Suppressor macrophage (primary cell): ENCODE measurements at places on chromosomes 7 and 10.

DNA sequence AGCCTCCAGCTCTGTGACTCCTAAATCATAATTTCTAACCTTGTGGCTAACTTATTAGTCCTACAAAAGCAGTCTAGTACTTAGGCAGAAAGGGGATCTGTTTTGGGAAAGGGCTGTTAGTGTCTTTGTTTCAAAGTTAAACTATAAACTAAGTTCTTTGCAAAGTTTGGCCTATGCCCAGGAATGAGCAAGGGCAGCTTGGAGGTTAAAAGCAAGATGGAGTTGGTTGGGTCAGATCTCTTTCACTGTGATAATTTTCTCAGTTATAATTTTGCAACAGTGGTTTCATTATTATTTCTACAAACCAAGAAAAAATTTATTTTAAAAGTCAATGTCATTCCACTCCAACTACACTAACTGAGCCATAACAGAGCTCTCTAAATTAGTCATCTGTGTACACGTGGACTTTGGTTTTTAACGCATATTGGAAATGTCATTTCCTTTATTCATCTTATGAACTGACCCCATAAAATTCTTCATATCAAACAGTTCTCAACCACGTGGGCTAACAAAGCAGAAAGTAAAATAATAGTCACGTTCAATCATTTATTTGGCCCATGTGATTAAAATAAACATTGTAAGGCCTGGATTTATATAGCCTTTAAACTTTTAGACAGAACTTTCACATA is 143.2 kb upstream of the C7orf33 start:
- DNase-seq = no peak

GRCh38 chr10:49594594-49594993 is 15.5 kb upstream of the SLC18A3 start:
- DNase-seq = peak; percentile 51

- DNase-seq = no peak
Measured at GRCh38 chr7:158977981-158978380, 121.6 kb downstream of the DYNC2I1 start.

DNA sequence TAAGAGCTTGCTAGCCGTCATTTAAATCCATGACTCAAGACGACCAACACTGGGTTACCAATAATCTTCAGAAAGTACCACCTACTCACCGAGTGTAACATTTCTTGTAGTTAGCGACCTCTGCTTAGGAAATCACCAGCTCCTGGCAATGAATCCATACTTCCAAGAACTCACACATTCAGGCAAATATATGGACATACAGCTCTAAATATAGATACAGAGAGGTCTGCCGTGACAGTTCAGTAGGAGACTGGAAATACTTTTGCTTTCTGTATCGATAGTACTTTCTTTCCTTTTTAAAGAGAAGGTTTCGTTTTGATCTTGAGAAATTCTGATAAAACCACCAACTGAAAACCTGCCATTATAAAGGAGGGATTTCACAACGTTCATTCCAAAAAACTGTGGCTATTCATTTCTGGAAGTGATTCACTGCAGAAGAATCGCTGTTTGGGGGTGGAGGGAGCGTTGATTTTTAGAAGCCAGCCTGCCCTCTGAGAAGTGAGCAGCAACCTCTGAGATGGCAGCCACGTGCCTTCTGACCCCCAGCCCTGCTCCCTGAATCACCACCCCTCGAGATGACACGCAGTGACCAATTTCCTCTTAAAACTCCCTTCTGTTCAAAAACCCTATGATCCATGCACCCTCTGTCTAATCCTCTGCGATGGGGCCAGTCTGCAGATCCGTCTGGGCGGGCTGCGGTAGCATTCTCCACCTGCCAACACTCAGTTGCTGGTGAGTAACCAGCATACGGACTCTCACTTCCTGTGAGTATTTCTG is 179.0 kb upstream of the KLF14 start:
- peak; percentile 93 for DNase-seq

GRCh38 chr7:128405471-128406313 is 4.1 kb downstream of the IMPDH1 start:
- DNase-seq = no peak

GRCh38 chr7:68729371-68729770 is 868.9 kb upstream of the AUTS2 start:
- DNase-seq = no peak

GRCh38 chr10:37390926-37391325 is 265.5 kb downstream of the ANKRD30A start:
- DNase-seq = no peak

GRCh38 chr7:140229591-140230515 is 53.1 kb upstream of the KDM7A start:
- DNase-seq = peak; percentile 47

DNA sequence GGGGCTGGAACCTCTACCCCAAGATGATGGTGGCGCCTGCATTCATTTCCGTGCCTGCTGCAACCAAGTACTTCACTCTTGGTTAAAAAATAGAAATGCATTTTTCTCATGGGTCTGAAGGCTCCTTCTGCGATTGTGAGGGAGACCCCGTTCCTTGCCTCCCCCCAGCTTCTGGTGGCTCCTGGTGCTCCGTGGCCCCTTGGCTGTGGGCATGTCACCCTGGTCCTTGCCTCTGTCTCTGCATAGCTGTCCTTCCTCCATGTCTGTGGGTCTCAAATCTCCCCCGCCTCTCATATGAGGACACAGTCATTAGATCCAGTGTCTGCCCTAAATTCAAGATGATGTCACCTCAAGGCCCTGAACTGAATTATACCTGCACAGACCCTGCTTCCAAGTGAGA is 317.9 kb downstream of the TCERG1L start:
- DNase-seq = no peak

DNA sequence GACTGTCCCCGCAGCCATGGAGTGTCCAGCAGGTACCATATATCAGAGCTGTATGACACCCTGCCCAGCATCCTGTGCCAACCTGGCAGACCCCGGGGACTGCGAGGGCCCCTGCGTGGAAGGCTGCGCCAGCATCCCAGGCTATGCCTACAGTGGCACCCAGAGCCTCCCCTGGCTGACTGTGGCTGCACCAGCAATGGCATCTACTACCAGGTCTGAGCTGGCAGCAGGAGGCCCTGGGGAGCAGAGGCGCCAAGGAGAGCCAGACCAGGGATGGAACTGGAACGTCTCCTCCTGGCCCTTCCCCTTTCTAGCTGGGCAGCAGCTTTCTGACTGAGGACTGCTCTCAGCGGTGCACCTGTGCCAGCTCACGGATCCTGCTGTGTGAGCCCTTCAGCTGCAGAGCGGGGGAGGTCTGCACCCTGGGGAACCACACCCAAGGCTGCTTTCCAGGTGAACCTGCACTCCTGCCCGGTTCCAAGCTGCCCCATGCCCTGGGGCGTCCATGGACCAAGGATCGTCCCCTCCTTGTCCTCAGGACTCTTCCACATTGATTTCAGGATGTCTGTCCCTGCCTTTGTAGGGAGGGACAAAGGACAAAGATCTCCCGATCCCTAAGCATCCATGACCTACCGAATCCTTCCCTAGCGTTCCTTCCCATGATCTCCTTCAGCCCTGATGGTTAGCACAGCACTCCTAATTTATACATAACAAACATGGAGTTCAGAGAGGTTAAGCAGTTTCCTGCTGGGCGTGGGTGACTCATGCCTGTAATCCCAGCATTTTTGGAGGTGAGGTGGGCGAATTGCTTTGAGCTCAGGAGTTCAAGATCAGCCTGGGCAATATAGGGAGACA is 33.3 kb downstream of the EPHB4 start:
- DNase-seq = no peak

DNA sequence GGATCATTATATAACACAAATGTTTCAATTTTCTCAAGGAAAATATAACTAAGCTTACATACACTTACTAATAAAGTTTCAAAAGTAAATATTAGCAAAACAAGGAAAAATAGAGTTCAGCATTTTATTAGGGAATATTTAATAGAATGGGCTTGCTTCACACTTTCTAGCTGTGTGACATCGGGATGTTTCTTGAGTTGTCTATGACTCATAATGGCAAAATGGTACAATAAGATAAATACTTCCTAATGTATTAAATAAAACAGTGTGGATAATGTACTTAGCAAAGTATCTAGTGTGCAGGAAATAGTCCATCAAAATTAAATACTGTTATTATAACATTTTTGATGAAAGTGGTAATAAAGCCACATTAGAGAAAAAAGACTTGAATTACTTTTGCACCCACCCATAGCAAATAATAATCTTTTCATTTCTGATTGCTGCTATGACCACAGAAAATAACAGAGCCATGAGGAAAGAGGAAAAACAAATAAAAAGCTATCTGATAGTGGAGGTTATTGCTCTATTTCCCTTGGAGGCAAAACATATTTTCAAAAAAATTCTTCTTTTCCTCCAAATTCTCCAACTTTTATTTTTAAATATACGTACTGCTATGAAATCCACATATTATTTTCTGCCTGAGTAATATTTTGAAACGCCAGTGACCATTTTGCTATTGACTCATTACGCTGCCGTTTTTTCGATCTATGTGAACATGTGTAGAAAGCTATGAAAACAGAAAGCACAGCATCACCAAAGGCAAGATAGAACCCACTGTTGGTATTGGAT is 272.9 kb upstream of the KLF6 start:
- DNase-seq = no peak

DNA sequence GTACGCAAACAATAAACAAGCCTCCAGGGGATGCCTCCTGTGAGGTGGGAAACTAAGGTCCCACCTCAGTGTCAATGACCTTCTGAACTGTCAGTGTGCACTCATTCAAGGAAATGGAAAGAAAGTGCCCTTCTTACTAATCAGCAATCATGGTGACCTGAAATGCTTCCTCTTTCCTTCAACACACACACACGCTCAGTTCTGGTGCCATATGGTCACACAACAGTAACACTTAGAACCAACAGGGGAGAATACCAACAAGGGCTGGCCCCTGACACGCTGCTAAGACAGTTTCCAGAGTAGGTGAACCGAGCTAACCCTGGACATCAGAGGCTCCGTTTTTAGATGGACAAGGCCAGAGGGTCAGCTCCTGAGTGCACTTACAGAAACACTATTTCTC is 42.1 kb upstream of the EFCAB10 start:
- DNase-seq = no peak

DNA sequence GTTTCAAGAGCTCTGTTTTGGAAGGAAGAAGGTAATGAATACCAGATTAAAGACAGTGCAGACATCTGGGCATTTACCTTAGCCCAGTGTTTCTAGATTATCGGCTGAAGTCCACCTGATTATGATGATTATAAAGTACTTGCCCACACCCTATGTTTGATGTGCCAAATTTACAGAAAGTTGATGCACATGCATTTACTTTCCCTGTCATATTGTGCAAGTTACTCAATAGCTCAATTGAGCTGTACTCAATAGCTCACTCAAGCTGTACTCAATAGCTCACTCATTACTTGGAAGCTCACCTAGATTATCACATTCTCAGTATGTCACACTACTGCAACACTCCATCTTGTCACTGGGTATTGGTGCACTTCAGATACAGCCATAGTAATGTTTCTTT is 13.5 kb downstream of the MGAM start:
- no peak for DNase-seq

DNA sequence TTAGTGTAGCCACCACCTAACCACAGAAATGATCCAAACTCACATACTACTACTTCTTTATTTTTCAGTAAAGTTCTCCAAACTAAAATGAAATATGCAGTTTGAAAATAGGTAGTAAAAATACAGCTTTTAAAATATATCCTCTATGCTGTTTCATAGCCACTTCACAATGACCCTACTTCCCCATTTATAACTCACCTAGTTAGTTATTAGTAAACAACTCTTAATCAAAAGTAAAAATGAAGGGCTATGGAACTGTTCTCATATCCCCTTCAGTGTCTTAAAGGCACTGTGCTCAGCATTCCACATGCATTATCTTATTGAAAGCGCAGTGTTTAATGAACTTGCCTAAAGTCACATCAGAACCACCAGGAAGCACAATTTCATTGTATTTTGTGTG is 43.5 kb downstream of the KMT2C start:
- DNase-seq = no peak

- no peak for DNase-seq
Measured at GRCh38 chr7:71453630-71454029, 321.7 kb downstream of the GALNT17 start.

DNA sequence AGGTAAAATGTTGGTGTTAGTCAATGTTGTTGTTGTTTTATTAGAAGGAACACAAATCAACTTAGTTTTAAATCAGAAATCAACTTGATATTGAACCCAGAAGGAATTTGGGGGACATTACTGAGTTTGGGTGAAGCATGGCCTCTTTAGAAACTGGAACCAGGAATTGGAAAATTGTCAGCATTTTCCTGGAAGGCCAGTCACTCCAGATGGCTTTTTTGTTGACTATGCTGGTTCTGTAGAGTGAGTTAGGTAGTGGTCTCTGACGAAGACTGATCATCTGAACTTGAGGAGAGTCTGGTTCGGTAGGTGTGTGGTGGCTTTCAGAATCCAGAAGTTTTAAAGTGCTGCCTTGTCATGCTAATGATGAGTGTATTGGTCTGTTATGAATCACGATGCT is 111.5 kb downstream of the BMPER start:
- DNase-seq = no peak

DNA sequence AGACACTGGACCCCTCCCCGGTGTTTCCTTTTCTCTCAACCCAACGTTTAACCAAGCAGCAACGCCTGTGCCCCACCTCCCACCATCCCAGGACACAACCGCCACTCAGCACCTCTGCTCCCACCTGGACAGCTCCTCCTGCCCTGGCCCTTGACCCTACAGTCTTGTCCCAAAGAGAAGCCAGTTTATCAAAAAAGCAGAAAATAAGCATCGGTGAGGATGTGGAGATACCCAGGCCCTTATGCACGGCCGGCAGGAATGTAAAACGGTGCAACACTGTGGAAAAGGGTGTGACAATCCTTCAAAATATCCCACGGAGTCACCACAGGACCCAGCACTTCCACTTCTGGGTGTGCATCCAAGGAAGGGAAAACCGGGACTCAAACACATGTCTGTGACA is 176.2 kb upstream of the RNF32 start:
- no peak for DNase-seq

GRCh38 chr7:157056957-157057902 is 46.8 kb upstream of the MNX1 start:
- DNase-seq = no peak

DNA sequence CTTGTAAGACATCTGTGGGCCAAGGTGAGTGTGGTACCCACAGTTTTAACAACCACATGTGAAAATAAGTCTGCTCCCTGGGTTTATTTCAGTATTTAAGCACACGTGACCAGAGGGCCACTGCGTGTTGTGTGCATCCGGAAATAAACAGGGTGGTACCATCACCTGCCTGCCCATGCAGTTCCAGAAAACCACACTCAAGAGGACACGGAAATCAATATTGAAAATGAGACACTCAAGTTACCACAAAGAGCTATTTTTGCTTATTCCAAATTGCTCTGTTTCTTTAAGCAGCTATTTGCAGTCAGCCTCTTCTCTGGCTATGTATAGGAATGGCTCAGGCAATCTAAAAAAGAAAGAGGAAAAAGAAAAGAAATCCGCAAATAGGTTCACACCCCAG is 71.8 kb upstream of the LOXL4 start:
- no peak for DNase-seq
